ENCODE measurements at places on chromosomes 3 and 15.

DNA sequence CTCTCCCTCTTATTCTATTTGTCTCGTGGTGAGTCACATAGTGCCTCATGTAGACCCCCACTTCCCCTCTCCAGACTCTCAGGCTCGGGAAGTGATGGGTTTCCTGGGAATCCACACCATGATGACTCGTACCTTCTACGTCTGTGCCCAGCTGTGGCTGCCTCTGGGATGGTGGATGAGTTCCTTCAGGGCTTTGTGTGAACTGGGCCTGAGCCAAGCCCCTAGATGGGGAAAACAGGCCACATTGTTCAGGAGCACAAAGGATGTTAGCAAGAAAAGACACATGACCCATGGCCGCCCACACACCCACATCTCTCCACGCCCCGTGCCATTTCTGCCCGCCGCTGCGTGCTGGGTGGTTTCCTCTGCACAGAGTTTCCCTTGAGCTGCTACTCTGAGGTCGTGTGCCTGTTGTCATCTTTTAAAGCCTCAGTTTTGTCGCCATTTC lies 10.5 kb downstream of the ISG20 start:
- peak; percentile 73 for DNase-seq

GRCh38 chr15:77580996-77581682 lies 51.6 kb downstream of the LINGO1 start:
- DNase-seq = no peak

- DNase-seq = no peak
Measured at GRCh38 chr3:152443212-152444023, 174.7 kb downstream of the MBNL1 start.

DNA sequence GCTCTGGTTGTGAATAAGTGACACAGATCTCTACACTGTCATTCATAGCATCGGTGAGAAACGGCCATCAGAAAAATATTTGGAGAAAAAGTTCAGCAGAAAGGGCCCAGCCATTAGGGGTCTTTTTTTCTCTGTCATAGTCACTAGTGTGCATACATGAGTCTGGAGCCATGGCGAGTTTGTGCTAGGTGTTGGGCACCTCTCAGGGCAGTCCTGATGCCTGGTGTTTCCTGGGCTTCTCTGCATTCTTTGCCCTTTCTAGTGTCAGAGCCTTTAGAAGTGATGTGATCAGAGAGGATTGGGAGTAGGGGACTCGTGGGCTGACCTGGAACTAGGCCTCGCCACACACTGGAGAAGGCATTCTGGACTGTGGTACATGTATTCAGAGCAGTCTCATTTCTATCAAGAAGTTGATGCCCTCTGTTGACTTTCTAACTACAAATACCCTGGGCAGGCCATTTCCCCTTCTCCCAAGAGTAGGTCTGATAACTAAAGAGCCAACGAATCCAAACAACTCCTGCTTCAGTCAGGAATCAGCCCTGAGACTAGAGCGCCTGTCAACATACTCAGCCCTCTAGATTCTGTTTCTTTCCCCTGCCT lies 1.6 kb downstream of the KY start:
- no peak for DNase-seq

DNA sequence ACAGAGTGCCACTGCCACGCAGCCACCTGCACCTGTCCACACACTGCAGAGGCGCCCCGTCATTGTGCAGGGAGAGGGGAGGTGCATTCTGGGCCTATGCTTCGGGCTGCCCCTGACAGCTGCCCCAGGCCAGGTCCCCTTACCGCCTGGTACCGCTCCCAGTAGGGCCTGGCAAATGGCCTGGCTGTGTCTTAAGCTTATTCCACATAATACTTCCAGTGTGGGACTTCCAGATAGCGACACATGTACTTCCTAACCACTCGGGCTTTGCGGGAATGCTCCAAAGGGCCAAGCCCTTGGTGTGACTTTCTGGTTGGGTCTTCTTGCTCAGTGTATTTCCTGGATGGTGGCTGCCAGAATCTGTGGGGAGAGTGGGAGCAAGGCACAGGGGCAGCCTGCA lies 254.3 kb upstream of the CHRNA7 start:
- DNase-seq = no peak

DNA sequence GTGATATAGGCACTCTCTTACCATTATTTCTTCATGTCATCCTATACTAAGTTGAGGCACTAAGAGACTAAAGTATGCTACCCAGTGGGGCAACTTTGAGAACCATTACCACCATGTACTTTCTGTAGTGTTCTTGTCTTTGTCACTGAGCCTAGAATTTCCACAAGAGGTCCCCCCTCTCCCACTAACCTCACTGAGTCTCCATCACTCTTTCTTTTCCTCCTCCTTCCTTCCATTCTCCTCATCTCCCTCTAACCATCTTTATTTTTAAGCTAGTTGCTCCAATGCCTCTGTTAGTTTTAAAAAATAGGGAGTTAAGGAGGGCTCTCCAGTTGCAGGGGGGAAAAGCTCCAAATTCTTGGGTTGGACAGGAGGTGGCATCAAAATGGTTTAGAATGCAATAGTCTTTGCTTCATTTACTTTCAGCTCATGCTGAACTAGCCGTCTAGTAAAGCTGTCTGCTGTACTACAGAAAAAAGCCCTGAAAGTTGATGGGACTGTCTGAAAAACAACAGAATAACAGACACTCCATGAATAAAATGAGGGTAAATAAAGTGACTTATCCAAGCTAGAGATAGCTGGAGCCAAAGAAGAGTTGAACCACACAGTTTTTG lies 85.1 kb upstream of the MYRIP start:
- DNase-seq = no peak

- DNase-seq = peak; percentile 29
Measured at GRCh38 chr15:84982301-84982920, 755 bp downstream of the PDE8A start.

DNA sequence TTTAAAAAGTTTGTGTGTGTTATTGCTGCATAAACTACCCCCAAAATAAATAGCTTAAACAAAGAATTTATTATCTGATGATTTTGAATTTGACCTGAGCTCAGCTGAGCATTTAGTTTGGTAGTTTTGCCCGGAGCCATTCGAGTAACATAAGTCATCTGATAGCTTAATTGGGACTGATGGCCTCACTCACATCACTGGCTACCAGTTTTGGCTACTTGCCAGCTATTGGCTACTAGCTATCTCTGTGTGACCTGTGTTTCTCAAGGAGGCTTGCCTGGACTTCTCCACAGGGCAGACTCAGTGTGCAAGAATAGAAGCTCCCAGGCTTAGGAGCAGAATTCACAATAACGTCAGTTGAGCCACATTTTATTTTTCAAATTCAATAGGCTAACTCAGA lies 9.0 kb downstream of the CNTN3 start:
- peak; percentile 1 for DNase-seq

DNA sequence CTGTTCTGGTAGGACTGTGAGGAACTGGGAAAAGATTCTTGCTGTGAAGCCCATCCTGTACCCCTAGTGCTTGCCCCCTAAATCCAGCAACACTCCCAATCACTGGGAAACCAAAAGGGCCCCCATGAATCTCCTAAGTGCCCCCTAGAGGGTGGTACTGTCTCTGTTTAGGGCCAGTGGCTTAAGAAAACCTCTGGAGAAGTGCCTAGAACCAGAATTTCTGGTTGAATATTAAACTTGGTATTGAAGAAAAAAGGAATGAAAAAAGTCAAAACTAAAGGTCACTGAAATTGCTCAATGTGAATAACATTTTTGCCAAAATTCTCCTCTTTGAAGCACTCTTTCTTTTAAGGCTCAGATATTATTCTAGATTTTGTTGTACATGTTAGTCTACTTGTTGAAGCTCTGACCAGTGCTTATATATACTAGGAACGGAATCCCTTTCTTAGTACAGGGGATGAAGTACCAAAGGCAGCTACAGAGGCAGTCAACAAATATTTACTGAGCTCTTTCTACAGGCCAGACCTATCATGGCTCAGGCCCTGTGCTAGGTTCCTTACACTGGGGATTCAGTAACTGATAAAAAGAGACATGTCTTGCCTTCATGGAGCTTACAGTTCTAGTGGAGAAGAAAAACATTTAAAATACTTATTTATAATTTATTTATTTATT lies 138.8 kb downstream of the MYLK start:
- DNase-seq = no peak

- DNase-seq = no peak
Measured at GRCh38 chr3:157754451-157754850, 251.2 kb upstream of the VEPH1 start.

GRCh38 chr3:100634493-100635272 lies 25.3 kb downstream of the ADGRG7 start:
- DNase-seq = peak; percentile 34

DNA sequence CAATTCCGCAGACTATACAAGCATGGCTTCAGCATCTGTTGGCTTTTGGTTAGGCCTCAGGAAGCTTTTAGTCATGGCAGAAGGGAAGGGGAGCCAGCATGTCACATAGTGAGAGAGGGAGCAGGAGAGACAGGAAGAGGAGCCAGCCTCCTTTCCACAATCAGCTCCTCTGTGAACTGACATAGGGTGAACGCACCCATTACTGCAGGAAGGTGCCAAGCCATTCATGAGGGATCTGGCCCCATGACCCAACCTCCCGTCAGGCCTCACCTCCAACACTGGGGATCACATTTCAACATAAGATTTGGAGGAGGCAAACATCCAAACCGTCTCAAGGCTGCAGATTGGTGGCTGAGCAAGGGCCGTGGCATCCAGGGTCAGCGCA lies 106.3 kb downstream of the LRRK1 start:
- DNase-seq = no peak

DNA sequence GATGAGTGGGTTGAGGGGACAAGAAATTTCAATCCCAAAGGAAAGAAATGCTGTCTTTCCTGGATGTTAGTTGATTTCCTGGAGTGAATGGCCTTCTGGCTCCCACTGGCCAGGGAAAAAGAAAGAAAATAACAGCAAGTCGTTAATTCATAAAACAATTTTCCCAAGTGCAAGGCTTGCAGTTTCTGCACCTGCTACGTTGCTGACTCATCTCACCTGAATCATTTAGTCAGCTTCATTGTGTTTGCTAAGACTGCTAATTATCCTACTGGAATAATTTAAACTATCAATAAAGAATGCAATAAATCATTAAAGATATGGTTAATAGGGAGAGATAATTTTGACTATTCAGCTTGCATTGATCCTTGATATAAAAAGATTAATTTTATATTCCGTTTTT lies 387.6 kb downstream of the ROBO2 start:
- DNase-seq = no peak

DNA sequence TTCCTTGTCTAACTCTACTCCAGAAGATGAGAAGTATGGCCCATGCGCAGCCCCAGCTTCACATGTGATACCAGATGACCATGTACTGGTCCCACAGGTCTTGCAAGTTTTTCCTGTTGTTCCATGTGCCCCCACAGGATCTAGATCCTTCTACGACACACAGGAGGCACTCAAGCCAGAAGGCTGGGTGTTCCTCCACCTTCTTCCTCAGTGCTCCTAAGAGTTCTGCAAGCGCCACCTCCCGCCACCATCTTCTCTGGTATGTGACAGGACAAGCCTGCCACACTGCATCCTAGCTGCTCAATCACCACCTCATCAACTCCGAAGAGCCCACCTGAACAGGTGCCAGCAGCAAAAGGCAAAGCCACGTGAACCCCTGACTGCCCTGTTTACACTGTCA lies 43.1 kb downstream of the XXYLT1 start:
- no peak for DNase-seq

DNA sequence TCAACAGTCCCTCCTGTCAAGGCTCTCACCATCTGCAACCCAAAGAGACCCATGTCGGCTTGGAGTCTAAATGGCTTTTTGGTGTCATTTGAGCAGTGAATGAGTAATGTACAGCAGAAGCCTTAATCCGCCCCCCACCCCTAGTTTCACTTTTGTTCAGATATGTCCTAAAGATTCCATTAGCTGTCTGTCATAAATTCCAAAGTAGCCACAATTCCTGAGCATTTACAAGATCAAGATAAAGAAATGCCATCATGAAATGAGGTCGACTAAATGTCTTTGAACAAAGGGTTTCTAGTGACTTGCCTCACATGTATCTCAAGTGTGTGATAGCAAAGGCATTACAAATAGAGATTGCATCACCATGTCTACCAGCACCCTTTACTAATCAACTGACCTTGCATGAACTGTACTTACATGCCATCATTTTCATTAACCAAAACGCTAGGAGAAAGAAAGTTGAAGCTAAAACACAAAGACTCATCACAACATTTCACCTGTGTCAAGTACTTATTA lies 123.8 kb upstream of the PHLDB2 start:
- peak; percentile 90 for DNase-seq

GRCh38 chr15:40064231-40064894 lies 25.4 kb upstream of the SRP14 start:
- peak; percentile 28 for DNase-seq

DNA sequence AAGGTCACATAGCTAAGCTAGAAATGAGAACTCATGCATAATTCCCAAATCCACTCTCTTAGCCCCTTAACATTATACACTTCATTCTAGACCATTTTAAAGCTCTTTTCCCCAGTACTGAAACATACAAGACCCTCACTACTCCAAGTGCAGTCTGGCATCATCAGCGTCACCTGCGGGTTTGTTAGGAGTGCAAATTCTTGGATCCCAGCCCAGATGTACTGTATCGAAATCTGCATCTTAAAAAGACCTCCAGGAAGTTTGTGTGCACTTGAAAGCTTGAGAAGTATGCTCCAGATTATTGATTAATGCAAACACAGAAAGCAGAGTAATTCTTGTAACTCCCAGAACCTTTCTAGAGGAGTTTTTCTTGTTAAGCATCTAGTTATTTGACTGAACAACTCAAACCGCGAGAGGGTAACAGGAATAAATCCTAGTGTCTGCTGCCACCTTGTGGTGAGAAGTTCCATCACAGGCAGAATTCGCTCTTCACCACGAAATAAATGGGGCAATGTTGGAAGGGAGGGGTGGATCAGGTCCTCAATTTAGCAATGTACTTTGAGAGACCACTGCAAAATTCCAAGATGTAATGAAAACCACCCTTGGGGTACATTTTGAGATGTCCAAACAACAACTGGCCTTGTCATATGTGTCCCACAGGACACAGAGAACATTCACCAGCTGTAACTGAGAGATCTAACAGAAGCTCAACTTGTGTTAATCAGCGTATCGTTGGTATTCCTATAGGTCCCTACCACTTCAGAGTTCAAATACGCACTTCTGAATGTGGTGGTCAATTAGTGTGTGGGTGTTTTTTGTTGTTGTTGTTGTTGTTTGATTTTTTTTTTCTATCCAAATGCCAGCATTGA lies 583 bp upstream of the C3orf49 start:
- DNase-seq = peak; percentile 68

GRCh38 chr3:57729334-57730045 lies 26.6 kb upstream of the SLMAP start:
- no peak for DNase-seq

DNA sequence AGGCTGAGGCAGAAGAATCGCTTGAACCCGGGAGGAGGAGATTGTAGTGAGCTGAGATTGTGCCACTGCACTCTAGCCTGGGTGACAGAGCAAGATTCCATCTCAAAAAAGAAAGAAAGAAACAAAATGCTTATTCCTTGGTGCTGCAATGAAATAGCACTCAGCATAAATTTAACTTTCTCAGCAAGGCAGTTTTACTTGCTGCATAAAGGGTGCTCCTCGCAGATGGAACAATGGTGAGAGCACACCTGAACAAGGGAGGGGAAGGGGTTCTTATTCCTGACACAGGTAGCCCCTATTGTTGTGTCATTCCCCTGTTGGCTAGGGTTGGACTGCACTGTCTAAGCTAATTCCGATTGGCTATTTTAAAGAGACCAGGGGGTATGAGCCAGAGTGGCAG lies 17.1 kb downstream of the PAK2 start:
- no peak for DNase-seq
